Stimulated activated CD4-positive, alpha-beta T cell treated with anti-CD3 and anti-CD28 coated beads, Interleukin-4, amount 100 ng/mL, for 48 hours (primary cell): ENCODE measurements at places on chromosomes 1 and 21.

DNA sequence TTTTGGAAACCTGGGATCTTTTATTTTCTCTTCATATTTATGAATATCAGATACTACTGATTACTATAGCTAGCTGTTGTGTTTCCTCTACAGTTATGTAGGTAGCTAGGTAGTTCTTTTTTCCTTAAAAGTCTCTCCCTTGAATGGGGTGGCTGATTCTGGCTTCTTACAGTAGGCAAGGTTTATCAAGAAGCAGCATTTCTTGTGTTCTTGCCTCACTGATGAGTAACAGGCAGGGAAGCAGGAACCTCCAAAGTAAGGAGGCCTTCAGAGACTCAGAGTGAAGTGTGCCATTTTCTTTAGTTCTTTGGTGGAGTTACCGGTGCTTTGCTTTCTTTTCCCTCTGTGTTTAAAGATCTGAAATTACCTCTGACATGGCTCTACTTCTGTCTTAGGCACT is 56.0 kb downstream of the ZMYM4 start:
- DNase-seq = no peak

DNA sequence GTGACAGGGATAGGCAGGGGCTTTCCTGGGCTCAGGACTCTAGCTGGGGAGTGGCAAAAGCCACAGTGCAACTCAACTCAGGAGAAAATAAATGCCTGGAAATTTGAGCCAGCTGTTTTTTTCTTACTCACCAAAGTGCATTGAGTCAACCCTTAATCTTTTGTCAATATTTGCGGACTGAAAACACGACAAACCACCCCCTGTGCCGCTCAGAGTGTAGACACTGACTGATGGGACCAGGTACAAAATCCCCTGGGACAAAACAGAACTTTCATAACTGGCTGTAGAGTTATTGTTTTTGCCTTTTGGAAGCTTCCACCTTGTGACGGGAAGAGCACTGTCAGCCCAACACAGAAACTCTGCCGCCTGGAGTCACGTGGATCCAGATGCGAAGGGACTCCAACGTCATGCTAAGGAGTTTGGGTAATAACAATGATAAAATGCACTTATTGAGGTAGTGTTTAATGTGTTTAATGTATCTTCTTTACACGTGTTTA is 164.6 kb downstream of the PLPP3 start:
- DNase-seq = no peak

- no peak for DNase-seq
These were observed 243.0 kb upstream of the PROX1 start for GRCh38 chr1:213744780-213745179.

- no peak for DNase-seq
These were observed 166.6 kb downstream of the DYRK1A start for GRCh38 chr21:37532868-37533780.

DNA sequence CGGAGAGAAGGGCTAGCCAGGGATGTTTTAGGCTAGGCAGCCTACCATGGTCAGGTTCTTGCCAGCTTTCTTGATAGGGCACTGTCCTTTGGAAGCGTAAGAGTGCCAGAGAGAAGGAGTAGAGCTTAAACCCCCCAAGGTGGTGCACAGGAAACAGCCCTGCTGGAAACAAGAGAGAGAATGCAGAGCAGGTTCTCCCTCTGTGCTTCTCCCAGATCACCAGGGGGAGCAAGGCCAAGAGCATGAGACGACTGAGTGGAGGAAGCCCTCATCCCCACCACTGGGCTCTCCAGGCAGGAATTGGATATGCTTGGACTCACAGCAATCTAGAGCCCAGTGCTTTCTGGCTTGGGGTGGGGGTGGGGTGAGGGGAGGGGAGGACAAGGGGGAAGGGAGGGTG is 49.8 kb downstream of the ATP2B4 start:
- no peak for DNase-seq

GRCh38 chr1:75967719-75968118 is 35.5 kb upstream of the ASB17 start:
- DNase-seq = no peak

DNA sequence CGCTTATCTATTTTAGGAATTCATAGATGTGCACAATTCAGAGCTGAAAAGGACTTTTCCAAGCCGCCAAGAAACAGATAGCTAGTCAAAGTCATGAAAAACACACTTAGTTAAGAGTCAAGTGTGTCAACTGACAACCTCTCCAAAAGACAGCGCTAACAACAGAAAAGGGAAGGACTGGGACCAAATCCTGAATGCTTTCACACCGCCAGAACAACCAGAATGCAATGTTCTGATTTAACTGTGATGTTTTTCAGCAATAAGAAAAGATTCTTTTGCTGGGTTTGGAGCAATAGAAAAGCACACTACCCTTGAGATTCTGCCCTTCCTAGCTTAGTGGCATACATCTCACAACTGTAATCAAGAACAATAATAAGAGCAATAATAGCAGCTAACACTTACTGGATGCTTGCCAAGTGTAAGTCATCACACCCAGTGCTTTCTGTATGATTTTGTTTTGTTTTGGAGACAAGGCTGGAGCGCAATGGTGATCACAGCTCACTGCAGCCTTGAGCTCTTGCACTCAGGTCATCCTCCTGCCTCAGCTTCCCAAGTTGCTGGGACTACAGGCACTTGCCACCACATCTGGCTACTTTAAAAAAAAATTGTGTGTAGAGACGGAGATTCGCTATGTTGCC is 33.9 kb upstream of the SDC3 start:
- no peak for DNase-seq

DNA sequence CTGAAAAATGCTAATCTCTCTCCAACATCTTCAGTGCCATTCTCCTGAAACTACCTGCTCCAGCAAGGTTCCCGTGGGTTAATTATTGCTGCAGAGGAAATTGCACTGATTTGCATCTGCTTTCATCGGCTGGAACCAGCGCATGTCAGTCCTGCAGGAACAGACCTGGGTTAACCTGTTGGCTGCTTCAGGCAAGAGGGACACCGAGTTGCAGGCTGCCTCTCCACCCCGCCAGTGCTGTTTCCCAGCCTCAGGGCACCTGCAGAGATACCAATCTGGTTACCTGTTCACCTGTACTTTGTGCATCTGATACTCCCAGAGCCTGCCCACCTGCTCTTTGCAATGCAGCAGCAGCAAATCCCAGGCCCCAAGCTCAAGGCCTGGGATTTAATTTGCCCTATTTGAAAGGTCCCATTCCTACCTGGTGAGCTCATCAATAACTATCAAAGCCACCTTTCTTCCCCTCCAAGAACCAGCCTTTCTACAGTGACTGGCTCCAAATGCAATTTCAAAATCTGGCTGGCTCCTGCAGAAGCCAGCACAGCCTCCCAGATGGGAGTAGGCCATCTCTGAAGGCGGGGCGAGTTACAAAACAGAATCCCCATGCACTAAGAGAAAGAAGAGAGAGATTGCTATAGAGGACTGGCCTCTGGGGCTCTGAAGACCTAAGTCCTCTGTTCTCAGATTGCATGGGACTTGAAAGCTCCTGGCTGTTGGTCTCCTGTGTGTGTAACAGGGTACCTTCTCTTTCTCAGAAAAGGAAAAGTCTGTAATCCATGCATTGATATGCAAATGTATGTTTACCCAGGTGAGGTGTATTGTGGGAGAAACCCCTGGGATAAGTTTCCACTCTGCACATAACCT is 67.8 kb downstream of the TOMM20 start:
- no peak for DNase-seq

GRCh38 chr1:169047074-169047473 is 59.4 kb upstream of the ATP1B1 start:
- no peak for DNase-seq

GRCh38 chr1:205247130-205247921 is 19.6 kb downstream of the TMCC2 start:
- DNase-seq = no peak

DNA sequence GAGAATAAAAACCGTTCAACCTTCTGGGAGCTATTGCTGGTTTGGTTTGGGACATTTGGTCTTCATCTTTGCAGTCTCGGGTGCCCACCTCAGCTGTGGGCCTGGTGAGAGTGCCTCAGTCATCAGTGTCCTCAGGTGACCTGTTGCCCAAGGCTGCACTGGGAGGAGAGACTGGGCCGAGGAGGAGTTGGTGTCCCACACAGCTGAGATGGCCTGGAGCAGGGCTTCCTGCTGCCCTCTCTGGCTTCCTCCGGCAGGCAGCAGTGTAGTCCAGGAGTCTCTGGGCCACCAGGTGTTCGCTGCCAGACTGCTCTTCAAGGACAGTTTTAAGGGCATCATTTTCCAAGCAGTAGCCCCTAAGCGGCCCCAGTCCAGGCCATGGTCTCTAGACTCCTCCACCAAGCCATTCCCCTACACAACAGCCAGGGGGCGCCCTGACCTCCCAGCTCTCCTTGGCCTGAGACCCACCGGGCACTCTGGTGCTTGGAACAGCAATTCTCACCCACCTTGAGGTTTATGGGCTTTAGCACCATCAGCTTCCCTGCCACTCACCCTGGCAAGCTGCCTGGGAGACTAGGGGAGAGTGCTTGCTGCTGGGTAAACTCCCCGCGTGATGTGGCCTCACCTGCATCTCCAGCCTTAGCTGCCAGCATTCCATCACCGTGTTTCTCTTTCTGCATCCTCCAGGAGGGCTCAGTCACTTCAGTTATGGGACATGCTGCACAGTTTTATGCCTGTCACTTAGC is 9.1 kb upstream of the SYTL1 start:
- DNase-seq = peak; percentile 32

GRCh38 chr1:229412056-229412455 is 21.8 kb downstream of the ACTA1 start:
- no peak for DNase-seq

DNA sequence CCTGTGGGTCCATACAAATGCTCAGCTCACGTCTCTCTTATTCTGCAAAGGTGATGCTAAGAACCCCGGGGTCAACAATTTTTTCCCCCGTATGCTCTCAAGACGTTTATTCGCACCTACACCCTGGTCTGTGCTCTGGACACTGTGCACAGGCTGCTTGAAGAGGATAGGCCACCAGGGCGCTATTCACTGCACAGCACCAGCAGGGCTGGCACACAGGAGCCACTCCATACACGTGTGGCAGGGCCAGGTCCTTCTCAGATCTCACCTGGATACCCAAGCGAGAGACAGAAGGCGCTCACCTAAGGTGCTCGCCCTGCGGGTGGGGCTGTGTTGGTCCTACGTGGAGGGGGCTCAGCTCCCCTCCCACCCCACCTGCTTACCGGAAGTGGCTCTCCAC is 16.7 kb downstream of the TMEM63A start:
- DNase-seq = no peak

DNA sequence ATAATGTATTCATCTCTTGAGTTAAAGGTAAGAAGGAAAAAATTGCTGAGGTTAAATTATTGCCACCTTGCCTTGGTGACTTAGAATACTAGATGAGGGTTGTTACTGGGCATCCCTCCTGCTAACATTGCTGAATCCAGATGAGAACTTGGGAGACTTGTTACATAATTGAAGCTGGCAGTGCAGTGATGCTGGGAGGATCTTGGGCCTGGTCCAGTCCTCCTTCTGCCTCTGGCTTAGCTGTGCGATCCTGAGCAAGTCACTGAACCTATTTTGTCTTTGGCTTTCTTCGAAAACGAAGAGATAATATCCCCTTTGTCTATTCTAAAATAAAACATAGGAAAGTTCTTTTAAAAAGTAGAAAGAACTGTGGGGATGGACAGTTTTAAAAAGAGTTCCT is 244.9 kb upstream of the NRIP1 start:
- no peak for DNase-seq

DNA sequence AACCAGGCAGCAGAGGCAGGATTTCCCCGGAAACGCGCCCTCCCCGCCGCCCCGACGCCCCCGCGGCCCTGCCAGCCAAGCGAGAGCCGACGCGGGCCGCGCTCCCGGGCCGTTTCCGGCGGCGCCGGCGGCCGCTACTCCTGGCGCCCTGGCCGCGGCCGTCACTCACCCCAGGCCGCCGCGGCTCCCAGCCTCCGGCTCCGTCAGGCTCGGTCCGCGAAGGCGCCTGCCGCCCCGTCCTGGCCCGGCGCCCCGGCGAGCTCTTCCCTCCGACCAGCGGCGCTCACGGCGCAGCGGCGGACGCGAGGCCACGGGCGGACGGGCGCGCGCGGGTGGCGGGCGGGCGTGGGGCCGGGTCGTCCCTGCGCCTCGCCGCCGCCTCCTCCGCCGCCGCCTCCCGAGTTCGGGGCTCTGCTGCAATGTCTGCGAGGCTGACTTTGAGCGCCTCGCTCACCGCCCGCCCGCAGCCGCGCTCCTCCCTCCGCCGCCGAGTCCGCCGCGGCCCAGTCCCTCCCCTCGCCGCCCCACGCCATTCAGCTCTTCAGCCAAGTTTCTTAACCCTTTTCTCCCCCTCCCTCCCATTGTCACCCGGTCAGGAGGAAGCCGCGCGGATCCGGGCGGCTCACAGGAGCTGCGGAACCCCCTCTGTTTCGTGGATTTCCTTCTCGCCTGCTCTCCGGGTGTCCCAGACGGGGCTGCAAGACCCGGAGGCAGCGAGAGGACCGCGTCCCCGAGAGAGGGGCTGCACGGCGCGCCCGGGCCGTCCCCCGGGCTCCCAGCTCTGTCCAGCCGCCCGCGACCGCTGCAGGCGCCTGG is at the start of gene NRIP1:
Gene NRIP1, minus strand, starts transcription at position 425 of the 816 bp plus-strand sequence. CDS start 96,808 bp downstream, outside the sequence.
- DNase-seq = peak; percentile 69

DNA sequence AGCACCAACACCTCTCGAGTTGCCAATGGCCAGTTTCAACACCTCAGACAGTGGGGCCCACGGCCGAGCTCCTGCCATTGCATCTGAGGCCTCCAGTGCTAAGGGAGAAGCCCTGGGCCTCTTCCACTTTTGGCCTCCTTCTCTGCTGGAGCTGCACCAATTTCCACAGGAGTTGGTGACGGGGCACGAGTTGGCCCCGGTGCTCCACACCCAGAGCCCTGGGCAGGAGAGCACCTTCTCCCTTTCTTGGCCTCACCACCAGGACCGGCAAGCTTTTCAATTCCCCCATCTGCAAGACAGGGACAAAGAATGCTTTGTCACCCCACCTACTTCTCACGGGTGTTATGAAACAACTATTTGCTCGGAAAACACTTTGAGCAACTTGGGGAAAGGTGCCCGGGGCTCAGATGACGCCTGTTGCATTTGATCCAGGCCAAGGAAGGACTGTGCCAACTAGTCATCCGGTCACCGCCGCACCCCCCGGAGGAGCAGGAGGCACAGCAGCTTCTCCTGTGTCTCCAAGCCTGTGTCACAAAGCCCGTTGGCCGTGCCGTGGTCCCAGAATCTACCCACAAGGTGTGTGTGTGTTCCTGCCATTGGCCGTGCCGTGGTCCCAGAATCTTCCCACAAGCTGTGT is 55.2 kb downstream of the TOMM20 start:
- no peak for DNase-seq

- no peak for DNase-seq
These were observed 1.4 kb downstream of the TRAPPC10 start for GRCh38 chr21:44013380-44014088.

GRCh38 chr21:26164311-26164710 is 6.3 kb downstream of the APP start:
- DNase-seq = no peak

- DNase-seq = no peak
These were observed 13.6 kb upstream of the CDK11B start for GRCh38 chr1:1672181-1672965.

GRCh38 chr21:31647650-31648049 is 11.8 kb upstream of the SOD1 start:
- no peak for DNase-seq
